ENCODE measurements at places on chromosomes 16 and 17. TPM values are rescaled to one million over a fixed set of nuclear protein-coding genes. Genes with fewer than 3 reads are reported as not detected.

The TMEM204 gene
- not detected for total RNA-seq

The SCNN1G gene
- total RNA-seq: 1.2 TPM

The PRSS33 gene
- total RNA-seq: 1.4 TPM

The FNDC8 gene
- total RNA-seq: not detected

The TVP23C gene
- total RNA-seq: 31.7 TPM

The EXOC3L1 gene
- total RNA-seq: 1.6 TPM

The ANKRD40CL gene
- total RNA-seq: not detected

The DNAH17 gene
- total RNA-seq: 0.59 TPM

All from GM23338 (cell line).